Aorta (tissue), 5 donors: ENCODE measurements at places on chromosomes 7 and 10. TPM values are rescaled to one million over a fixed set of nuclear protein-coding genes. Genes with fewer than 3 reads are reported as not detected.

DNA sequence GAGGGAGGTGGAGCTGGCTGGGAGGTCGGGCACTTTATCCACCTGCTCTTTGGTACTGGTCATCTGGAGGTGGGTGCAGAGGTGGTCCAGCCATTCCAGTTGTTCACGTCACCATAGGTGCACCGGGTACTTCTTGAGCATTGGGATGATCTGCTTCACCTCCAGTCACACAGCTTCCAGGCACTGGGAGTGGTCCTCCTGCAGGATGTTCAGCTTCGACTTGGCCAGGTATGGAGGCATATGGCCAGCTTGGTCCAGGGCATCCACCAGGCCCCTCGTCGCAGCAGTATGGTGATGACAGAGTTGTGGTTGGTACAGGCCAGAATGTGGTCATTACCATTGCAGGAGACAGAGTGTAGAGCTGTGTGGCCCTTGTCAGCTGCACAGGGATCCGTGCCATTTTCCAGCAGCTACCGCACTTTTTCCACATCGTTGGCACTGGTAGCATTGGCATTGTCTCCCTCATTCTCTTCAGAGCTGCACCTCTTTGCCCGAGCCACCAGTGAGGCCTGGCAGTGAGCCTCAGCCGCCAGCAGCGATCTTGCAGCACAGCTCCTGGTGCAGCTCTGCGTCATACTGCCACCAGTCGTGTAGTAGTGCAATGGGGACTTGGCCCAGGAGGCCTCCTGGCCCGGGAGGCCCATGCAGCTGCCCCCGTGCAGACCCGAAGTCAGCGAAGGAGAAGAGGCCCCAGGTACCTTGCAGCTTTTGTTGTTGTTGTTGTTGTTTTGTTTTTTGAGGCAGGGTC is 150.9 kb downstream of the ZNF22 start:
- no peak for DNase-seq

GRCh38 chr7:13894377-13894776 is 95.1 kb downstream of the ETV1 start:
- no peak for DNase-seq

TMEM229A gene
- total RNA-seq: not detected

GRCh38 chr7:24917510-24918239 is 62.3 kb downstream of the OSBPL3 start:
- DNase-seq: no peak

- DNase-seq: no peak
Measured at GRCh38 chr10:68604441-68604840, 44.3 kb downstream of the TET1 start.

DNA sequence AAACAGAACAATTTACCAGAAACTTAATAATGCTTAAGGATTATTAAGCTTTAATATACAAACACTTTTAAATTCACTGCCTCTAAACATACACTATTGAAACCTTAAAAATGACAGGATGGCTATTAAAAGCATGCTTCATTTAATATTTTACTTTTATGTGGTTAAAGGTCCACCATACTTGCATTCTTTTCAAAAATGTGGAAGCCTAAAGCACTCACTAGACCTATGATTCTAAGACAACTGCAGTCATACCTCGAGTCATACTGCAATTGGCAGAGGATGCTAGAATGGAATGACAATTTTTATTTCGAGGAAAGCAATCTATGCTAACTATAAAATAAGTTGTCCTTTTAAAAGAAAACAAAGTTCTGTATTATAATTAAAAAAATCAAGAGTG is 85.3 kb downstream of the PIP4K2A start:
- no peak for DNase-seq

UNCX gene
- not detected for total RNA-seq

- no peak for DNase-seq
Measured at GRCh38 chr7:65295409-65295808, 78.2 kb upstream of the ZNF92 start.

DNA sequence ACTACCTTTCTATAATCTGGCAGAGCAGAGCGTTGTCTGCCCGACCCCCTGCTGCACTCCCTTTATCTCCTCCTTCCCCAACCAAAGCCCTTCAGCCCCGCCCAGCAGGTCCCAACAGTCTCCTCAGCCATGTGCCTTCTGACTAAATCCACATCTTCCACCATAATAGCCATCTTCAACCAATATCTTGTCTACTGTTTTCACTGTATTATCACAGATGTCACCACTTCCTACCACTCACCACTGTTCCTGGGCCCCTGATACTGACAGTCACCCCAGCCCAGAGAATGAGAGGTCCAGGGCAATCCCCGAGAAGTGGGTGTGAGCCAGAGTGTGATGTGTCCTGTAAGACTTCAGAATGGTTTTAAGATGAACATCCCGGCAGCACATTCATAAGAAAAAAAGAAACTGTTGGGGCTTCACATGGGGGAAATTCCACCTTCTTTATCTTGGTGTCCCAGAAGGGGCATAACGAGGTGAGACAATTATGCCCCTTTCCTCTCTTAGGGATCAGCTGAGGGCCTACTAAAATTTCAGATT is 25.3 kb downstream of the CCDC6 start:
- no peak for DNase-seq

APBB1IP gene
- total RNA-seq: 11.0 TPM

DNA sequence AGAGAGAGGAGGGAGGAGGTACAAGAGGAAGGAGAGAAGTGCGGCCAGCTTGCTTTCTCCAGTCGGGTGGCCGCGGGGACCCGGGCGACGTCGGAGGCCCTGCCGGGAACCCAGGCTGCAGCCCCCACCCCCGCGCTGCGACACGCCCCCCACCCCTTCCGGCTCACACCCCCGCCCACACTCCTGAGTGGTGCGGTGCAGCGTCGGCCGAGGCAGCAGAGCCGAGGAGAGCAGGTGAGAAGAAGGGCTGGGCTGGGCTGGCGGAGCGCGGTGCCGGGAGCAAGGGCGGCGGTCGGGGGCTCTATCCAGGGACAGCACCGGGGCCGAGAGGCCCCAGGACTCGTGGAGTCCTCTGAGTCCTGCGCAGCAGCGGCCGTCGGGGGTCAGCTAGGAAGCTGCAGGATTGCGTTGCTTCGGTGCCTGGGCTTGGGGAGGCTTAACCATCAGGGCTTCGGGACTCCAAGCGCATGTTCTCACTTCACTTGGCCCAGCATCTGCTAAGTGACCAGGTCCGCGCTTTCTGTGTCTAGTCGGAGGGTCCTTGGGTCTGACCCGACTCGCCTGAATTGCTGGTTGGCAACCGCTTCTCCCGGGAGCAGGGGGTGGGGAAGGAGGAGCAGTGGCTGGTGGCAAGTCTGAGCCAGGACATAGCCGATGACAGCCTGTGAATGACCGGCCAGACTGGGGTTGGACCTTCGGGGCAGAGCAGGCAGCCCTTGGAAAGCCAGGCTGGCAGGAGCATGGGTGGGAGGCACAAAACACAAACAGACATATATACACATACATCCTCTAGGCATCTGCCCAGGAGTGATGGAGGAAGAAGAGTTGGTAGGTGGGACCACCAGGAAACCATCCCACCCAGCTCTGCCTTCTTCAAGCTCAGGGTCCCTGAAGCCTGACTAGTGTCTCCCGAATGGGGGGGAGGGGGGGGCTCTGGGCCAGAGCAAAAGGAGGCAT is 683 bp downstream of the CHAT start:
- peak; percentile 43 for DNase-seq

DNA sequence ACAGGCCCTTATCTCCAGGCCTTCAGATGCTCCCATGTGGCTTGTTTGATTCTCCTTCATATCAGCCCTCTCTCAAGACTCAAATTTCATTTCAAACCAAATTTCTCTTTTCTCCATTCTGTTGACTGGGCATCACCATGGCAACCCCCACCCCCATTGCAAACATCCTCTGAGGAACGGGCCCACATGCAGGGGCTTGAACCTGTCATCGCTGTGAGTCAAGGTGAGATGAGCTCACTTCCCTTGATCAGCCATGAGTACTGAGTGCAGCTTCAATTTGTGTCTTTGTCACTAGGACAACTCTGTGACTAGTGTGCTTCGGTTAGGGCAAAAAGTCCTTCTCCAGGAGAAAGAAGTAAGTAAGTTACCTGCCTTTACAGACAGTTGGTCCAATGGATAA is 41.9 kb downstream of the CALML3 start:
- DNase-seq: no peak

C10orf53 gene
- total RNA-seq: not detected

DNA sequence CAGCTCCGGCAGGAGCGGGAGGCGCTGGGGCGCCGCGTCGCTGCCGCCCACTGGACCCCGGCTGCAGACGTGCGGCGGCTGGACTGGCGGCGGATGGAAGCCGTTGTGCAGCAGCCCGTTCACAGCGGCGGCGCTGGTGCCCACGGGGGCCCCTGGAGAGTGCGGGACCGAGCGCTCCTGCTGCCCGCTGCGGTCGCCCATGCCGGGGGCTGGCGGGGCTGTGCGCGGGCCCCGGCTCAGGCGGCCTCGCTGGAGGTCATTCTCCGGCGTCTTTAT is 413 bp downstream of the PANK1 start:
- no peak for DNase-seq

GJD4 gene
- total RNA-seq: not detected

DNA sequence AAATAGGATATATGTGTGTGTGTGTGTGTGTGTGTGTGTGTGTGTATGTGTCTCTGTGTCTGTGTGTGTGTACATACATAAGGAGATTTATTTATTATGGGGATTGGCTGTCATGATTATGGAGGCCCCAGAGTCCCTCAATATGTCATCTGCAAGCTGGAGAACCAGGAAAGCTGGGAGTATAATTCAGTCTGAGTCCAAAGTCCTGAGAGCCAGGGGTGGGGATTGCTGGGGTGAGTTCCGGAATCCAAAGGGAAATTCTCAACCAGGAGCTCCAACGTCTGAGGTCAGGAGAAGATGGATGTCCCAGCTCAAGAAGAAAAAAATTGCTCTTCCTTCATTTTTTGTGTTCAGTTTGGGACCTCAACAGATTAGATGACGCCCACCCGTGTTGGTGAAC is 50.7 kb upstream of the PLPP4 start:
- DNase-seq: no peak

JAKMIP3 gene
- 0.99 TPM for total RNA-seq

DNA sequence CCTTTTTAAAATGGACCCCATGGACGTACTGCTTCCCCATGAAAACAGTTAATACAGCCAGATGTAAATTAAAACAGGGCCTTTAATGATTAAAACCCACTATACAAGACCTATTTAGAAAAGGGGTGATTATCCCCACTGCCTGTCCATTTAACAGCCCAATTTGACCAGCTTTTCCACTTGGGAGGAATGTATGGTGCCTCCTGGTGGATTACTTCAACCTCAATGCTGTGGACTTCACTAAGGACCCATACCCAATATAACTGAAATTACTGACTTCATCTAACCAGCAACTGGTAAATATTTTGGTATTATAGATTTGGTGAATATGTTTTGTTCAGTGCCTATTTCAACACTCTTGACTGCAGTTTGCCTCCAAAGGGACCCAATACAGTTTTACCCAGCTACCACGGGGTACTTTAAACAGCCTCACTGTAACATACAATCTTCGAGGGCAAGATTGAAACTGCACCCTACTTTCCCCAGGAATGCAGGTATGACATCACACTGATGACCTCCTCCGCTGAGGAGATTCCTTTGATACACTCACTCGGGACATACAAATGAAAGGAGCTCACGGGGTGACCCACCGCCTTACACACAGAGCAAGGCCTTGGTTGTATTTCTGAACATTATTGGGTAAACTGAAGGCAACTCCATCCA is 192.8 kb downstream of the DNAJC1 start:
- DNase-seq: no peak

PRPS1L1 gene
- not detected for total RNA-seq

- no peak for DNase-seq
Measured at GRCh38 chr10:44010873-44011602, 362.4 kb upstream of the ZNF32 start.

AGMO gene
- total RNA-seq: 1.3 TPM

GRCh38 chr10:124892031-124892430 is 49.9 kb upstream of the ZRANB1 start:
- DNase-seq: peak; percentile 57

GRCh38 chr7:155343661-155344121 is 46.0 kb downstream of the INSIG1 start:
- no peak for DNase-seq

- DNase-seq: peak; percentile 78
Measured at GRCh38 chr7:141701489-141702046, 398 bp downstream of the DENND11 start.

DNA sequence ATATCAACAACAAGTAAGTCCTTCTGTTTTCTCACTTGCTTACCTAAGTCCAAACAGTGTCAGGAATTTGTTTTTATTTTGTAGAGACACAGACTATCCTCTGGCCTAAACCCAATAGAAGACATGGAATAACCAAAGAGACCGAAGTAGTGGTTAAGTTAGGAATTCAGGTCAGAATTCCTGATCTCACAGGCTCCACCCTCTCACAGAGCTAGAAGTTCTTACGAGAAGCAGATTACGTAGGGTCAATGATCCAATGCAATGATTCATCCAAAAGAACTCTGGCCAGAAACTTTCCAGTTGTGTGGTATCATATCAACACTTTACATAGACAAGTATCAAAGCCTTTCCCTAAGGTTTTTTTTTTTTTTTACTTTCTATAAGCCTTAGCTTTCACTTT is 73.8 kb downstream of the IQUB start:
- DNase-seq: no peak

- DNase-seq: no peak
Measured at GRCh38 chr10:62033125-62033524, 131.6 kb downstream of the ARID5B start.

GRCh38 chr7:909358-910329 is 33.3 kb downstream of the GET4 start:
- DNase-seq: peak; percentile 93

ZNF775 gene
- total RNA-seq: 6.4 TPM

GRCh38 chr7:67387851-67388250 is 391.2 kb downstream of the TYW1 start:
- DNase-seq: no peak

- DNase-seq: no peak
Measured at GRCh38 chr10:122243550-122243949, 27.5 kb upstream of the BTBD16 start.

- no peak for DNase-seq
Measured at GRCh38 chr7:92872701-92873100, 36.3 kb upstream of the CDK6 start.

DNA sequence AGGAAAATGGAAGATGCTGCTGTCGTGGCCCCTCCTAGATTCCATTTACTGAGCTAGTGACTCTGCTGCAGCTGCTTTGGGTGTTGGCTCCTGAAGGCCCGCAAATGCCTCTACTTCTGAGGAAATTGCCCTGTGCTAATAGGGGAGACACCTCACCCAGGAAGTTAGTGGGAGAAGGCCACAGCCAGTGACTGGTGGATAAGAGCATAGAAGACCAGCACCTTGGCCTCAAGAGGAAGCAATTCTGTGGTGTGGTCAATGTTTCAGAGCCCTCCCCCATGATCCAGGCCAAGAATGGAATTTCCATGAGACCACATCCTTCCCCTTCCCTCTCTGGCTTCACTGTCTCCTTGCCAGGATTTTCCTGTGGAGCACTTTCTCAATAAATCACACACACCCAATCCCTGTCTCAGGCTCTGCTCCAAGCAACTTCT is 25.0 kb upstream of the FZD1 start:
- DNase-seq: no peak

STOX1 gene
- 0.27 TPM for total RNA-seq

DNA sequence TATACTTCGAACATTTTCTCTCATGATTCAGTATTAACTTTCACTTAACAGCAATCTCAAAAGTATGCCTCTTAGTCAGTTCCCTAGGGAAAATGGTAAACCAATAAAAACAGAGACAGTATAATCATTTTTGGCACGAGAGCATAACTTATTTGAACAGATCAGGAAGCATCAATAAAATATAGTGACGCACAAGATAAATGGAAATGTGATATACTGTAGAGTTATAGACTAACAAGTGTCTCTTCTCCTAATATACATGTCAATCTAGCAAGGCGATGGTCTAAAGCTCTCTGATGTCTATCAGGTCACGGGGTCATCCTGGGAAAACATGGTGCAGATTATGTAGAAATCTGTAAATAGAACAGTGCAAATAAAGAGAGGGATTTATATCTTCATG is 131.6 kb downstream of the HGF start:
- no peak for DNase-seq
